ENCODE measurements at places on chromosomes 5 and 9.

DNA sequence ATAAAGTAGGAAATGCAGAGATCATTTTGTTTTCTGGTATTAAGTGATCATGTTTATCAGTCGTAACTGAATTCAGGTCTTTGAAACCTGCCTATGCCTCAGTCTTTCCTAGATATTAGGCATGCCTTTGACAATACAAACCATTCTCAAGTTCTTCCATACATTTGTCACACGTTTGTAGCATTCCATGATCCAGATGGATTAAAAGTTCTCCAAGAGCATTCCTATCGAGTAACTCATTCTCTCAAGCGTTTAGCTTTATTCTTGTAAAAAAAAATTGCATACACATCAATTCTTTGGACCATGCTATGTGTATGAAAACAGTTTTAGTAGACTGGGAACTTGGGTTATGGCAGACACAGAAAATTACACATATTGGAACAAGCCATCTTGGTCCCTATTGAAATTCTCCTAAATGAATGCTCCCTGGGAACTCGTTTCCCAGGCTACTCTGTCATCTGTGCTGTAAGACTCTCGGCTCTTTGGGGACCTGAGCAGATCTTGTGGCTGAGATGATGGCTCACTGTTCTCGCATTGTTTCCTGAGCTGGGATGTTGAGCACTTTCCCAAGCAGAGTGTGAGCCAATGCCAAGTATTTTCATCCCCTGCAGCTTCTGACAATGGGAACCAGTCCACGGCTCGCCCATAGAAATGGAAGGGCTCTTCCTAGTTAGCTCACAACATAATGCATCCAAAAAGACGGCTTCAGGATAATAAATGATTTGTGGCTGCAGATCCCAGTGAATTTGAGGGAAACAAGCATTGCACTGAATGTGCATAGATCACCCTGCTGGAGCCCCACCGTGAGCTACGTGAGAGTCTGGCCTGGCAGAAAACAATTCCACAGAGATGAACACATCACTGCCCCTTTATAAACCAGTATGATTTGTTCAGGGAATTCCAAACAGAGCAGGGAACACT is 230.2 kb downstream of the IRX1 start:
- DNase-seq: no peak

- DNase-seq: no peak
Measured at GRCh38 chr5:133899506-133899905, 68.9 kb downstream of the C5orf15 start.

GRCh38 chr5:138033907-138034306 is 1.0 kb upstream of the FAM13B start:
- no peak for DNase-seq

DNA sequence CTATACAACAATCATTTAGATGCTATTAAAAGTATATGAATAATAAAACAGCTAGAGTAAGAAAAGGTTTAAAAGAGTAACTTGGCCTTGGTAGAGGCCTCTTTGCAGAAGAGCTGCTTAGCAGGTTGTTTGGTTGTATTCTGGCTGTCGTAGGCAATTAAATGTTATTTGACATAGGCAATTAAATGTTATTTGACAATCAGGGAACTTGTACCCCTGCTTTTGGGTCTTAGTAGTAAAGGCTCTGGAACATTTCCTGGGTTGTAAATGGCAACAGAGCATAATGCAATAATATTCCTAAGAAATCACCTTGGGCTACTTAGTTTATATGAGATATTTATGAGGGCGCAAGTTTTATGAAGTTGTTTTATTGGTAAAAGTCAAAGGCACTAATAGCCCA is 84.4 kb upstream of the SLC28A3 start:
- no peak for DNase-seq

DNA sequence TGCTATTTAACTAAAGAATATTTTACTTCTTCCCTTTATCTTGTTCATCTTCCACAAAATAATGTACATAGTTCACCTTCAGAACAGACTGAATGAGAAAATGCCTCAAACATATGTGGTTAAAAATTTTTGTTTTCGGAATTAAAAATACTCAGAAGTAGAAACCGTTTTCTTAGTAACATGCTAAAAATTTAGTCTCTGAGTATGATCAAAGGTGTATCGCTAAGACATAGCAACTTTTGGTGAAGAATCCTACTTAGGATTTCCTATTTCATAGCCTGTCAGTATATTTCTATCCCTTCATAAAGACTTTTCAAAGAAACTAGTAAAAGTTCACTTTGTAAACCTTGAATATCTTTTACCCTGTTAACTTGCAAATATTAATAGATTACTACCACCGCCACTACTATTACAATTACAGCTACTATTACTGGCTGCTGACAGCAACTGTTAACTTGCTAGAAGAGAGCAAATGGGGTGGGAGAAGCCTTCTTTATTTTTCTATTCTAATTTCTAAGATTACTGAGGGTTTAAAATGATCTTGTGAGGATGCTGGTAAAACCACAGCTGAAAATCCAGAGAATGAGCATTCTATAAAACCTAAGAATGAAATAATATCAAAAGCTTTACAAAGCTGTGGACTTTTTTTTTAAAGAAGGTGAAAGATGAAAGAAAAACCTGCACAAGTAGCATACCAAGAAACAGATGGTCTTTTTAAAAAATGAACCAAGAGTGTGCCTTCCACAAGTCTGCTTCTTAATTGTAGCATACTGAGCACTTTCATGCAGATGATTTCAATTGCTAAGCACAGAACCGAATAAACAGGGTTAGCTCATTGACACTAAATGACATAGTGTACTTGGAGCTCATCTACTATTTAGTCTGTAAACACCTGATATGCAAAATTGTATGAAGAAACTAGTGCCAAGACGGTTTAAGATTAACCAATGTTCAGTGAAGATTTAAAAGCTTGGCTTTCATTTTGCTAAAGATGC is 246.3 kb upstream of the EFNA5 start:
- DNase-seq: no peak

DNA sequence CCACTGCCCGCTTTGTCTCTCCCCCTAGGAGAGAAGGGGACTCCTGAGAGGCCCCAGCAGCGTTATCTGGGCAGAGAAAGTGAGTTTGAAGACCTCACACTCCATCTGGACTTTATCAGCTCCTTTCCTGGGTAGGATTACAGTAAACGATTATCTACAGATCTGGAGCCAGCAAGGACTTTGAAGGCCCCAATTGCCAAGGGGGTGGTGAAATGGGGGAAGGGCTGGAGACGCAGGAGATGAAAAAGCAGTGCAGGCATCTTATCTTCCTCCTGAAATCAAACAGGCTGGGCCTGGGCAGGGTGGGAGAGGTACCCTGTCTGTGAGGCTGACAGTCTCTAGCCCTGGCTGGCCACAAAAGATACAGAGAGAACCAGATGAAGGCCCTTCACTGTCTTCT is 105.8 kb upstream of the MSX2 start:
- no peak for DNase-seq

DNA sequence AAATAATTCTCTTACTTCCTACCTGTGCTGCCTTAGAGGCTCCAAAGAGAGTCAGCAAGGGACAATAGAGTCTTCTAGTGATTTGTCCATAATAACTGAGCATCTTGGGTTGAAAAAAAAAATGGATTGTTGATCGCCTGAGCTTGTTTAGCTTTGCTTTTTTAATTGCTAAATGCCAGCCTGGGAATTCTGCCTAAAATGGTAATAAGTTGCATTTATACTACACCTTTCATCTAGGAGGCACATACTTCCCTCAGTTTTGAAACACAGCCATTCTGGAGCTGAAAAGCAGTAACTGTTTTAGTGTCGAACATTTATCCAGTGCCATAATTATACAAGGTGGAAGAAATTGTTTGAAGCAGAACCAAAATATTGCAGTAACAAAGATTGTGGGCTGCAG is 421.3 kb downstream of the CAAP1 start:
- no peak for DNase-seq

- no peak for DNase-seq
Measured at GRCh38 chr5:90747693-90748092, 189.1 kb downstream of the ADGRV1 start.

DNA sequence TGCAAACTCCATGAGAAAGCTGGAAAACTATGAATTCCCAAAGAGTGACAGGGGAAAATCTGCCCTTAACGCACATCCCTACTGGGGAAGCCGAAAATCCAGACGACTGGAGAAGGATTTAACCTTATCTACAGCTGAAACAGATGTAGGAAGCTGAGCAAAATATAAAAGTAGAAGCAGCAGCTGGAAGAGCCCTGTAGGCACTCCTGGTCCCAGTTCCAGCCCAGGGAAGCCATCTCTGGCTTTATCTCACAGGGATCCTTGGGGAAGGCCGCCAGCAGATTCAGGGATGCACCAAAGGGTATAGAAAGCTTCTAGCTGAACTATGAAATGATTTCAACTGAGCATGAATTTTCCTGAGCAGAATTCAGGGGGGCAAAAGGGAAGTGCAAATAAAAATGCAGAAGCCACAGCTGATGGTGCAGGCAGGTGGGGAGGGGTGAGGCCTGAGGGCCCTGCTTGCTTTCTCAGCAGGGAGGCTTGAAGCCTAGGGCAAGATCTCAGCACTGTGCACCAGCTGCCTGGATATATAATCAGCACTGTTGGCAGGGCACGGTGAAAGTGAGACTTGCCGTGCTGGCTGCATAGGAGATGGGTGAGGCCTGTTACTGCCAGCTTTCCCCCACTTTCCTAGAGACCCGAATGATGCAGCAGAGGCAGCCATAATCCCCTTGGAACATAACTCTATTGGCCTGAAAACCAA is 2019.5 kb upstream of the NUDT12 start:
- no peak for DNase-seq

DNA sequence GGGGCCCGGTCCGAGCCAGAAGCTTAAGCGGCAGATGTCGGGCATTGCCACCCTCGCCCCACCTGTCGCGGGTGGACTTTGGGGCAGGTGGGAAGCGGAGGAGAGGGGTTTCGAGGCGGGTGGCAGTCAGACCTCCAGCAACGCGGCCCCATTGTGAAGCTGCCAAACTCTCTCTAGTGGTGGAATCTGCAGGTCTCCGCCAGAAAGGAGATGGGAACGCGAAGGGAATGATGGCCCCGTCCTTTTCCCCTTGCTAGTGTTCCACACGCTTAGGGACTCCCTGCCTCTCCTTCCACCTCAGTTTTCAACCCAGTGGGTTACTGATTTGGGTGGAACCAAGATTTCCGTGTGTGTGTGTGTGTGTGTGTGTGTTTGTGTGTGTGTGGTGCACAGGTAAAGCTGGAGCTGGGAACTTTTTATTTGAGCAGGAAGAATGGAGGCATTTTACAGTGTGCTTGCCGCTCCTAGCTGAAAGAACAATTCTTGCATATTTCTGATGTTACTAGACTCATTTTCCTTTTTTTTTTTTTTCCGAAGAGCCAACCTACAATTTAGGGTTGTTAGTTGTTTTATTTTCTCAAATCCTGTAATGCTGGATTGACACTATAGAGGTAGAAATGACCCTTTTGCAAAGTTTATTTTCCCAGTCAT is 1.3 kb downstream of the MACIR start:
- DNase-seq: no peak
